IPS-NIHi11 (cell line): ENCODE measurements at places on chromosomes 1 and 21.

- no peak for DNase-seq
Observed at GRCh38 chr1:244552336-244552735, 91.3 kb downstream of the CATSPERE start.

DNA sequence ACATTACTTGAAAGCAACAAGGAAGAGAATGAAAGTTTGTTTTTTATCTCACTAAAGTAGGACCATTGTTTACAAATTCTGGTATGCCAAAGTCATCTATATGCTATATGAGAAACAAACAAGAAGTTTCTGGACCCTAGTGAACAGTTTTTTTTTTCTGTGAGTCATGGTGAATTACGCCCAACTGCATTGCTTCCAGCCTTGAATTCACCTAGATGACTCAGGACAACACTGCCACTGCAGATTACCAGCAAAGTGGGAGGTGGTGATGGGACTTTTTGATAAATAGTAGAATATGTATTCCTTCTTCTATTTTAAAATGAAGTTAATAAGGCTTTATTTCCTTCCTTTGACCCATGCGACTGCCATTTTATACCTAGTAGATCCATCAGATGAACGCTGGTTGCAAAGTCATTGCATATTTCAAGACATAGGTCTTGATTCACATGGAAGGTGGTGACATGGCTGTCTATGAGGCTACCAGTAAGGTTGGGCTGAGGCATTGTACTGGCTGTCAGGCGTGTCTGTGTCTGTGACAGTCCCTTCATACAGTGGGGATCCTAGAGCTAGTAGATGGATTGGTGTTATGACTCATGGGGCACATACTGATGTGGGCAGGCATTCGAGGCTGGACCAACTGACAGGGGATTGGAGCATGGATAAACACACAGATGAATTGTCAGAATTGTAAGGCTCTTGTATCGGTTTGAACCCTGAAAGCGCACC, 49.1 kb upstream of the APOBEC4 start:
- no peak for DNase-seq

- no peak for DNase-seq
Observed at GRCh38 chr1:181344091-181344490, 139.2 kb upstream of the CACNA1E start.

- no peak for DNase-seq
Observed at GRCh38 chr1:59377350-59377904, 80.5 kb downstream of the FGGY start.

DNA sequence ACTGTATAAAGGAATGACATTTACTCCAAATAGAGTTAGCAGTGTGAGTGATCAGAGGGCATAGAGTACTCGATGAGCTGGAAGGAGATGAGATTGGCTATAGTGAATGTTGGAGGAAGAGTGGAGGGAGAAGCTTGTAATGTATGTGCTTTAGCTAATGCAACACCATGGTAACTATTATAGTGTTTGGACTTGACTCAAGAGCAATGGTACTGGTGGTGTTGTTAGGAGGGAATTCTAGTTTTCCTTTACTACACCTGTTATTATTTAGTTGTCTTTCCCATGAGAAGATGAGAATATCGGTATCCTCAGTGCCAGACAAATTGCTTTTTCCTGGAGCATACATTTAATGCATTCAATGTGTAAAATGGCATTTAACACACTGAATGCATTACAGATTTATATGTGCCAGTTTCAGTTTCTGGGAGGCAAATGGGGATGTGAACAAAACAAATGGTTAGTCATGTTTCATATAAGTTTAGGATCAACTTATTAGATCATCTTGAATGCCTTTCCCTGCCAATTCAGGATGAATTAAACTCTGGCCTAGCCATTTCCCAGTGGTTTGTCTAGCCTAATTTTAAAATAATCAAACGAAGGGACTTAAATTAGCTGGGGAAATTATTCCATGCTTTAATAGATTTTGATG, 291.1 kb upstream of the ADAMTS5 start:
- DNase-seq: no peak

DNA sequence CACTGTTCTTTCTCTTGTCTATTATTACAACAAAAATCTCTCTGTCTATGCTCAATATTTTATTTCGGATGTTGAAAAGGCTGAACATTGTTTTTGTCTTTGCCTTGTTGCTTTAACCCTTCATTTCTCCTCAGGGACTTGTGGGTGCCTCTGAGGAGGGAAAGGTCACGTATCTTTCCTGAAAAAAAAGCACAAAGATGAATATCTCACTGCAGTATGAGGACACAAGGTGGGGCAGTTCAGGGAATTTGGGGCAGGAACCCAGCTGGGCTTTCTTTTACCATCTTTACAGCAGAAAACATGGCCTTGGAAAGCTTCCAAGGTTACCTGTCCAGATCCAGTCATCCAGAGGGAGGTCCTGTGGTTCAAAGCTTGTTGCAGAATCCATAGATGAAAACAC, 99.1 kb upstream of the LPGAT1 start:
- no peak for DNase-seq

GRCh38 chr1:160168016-160168415, 16.6 kb downstream of the ATP1A4 start:
- DNase-seq: no peak

DNA sequence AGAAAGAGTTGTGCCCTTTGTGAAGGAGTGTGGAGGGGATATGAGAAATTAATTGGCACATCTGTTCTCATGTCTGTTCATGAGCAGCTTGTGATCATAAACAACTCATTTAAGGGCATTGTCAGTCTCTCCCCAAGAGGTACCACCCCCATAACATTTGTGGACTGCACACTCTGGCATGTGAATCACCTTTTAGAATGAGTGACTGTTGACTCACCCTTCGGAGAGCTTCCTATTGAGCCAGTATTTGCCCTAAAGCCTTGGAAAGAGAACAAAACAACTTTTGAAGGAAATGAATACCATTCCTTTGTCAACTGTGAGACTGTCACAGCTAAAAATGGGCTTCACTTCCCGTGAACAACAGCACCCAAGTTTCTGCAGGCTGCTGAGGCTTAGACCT, 27.5 kb upstream of the MYSM1 start:
- DNase-seq: no peak

DNA sequence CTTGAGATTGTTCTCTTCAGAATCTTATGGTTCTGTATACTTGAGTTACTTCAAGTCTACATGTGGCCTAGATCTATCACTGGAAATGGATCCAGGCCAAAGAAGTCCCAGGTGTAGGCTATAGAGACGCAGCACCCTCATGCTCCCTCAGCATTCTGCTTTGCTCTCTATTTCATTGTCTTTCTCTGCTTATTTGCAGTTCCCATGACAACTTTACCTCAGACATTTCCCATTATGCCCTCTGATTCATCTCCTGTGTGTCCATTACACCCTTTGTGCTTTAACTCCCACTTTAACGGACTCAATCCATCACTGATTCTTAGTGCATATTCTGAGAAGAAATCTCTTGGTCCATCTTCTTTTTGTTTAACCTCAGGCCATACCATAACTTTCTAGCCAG, 236.9 kb upstream of the NRIP1 start:
- no peak for DNase-seq

DNA sequence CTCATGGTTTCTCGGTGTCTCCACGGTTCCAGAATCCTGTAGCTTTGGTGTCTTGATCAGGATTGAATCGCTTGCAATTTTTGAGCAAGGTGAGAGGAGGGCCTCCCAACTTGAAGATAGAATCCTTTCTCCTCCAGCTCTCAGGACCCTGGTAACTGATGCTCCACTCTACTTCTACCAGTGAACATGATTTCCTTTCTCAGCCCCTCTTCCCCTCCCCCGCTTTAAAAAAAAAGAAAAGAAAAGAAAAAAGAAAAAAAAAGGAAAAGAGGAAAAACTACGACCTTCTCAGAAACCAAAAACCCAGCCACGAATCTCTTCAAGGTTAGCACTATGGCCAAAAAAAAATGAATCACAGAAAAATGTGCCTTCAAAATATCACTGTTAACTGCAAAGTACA, 1.2 kb downstream of the ARHGEF11 start:
- no peak for DNase-seq

DNA sequence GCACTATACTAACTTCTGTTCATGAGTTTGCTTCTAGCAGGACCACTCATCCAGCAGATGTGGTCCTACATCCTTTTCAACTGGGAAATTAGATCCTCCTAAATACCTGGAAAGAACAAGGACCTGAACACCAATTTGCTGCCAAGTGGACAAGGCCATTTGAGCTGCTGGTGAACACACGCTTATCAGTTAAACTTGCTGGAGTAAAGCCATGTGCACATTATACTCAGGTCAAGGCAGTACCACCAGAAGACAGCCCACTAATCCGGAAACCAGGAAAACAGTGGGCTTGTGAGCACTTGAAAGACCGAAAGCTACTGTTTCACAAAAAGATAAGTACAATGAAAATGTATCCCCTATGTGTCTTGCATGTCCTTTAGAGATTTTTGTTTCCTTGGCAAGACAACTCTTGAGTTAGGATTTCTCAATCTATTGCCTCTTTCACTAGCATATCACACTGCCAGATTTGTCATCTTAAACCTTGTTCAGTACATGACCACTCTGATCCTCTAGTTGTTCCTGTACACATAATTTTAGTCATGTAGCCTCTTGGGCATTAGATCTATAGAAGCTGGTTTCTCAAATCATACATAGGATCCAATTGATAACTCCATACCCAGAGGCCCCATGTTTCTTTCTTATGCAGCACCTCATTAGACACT, 4.5 kb upstream of the REN start:
- no peak for DNase-seq

DNA sequence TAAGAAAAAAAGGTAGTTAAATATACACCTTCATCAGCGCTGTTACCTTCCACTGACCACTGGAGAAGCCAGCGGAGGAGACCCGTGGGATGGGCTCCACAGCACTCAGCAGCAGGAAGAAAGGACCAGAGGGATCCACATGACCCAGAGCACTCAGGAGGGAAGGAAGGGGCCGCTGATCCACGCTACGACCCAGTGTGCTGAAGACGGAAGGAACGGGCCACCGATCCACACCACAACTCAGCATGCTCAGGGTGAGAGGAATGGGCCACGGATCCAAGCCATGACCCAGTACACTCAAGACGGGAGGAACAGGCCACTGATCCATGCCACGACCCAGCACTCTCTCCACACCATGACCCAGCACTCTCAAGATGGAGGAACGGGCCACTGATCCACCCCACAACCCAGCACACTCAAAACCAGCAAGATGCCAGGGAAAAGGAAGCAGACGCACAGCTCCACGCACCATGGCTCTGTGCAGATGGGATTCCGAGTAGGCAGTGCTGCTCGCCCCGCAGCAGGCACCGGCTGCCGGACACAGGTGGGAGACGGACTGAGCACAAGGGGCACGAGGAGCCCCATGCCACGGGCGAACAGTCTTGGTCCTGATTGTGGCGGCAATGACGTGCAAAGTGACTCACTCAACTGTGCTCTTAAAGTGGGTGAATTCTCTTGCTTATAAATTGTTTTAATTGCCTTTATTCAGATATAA, 8.7 kb downstream of the WRAP73 start:
- no peak for DNase-seq

GRCh38 chr1:110083866-110084226, 13.4 kb upstream of the ALX3 start:
- no peak for DNase-seq

GRCh38 chr1:12215118-12215961, 14.5 kb upstream of the VPS13D start:
- no peak for DNase-seq

GRCh38 chr1:104592926-104593325, 843.2 kb downstream of the AMY1C start:
- no peak for DNase-seq
